ENCODE measurements at places on chromosomes 6 and 20.

DNA sequence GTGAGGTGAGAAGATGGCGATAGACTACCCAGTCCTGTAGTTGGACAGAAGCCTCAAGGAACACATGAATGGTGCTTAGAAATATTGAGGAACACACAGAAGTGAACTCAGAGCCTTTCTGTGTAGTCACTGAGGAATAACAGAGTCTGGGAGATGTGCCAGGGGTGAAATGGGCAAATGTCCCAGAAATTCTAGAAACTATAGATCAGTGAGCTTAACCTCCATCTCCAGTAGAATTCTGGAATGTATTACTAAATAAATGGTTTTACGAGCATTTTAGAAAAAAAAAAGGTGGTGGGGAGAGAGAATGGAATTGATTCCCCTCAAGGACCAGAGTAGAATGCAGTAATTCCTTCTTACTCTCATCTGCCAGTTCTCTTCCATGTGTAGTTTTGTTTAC, 380.0 kb downstream of the LMBRD1 start:
- DNase-seq = no peak

DNA sequence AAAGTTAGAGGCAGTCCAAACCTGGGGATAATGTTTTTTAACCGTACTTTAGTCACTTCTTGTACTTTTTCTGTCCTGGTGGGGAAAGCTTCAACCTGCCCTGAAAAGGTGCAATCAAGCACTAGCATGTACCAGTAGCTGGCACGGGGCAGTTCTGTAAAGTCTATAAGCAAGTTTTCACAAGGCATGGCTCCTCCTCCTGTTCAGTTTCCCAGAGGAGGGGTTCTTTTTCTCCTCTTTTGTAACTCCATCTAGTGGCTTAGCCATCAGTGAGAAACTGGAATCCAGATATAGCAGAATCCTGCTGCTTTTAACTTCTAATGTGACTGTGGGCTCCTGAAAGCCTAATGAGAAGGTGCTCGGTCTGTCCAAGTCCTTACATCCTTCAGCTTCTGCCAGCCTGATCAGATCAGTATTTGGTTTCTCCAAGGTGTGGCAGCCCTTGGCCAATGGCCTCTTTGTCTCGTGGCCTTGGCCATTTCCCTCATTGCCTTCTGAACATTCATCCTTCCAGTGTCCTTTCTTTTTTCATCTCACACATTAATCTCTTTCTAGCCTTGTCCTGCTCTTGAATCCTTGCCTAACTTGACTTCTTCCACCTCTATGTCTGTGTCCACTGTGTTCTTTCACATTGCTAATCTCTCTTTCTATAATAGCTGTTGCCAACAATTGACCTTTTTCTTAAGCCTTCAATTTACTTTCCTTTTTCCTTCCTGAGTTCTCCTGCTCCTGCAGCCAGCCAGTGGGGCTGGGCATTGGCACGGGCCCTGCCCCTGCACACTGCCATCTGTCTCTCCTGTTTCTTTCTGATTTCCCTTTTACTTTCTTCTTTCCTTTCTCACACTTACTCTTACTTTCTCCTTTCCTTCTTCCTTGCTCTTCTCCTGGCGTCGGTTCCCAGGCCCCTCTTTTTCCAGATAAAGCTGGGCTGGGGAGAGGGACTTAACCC, 222.0 kb upstream of the SYNCRIP start:
- no peak for DNase-seq

DNA sequence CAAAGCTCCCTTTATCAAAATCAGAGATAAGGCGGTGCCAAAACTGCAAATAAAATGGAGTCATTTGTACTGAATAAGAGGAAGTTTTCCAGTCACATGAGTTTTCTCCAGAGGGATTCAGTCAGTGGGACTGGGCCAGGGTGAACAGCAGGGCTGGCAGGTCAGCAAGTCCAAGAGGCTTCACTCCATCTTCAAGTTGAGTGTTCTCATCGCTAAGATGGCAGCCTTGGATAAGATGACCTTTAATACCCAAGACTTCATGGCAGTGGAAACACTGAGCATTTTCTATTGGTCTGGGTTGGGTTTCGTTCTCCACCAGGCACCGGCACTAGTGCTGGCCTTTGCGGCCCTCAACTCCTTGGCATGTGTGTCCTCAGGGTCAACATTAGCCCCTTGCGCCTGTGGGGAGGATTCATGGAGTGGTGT, 29.3 kb upstream of the IGF2R start:
- DNase-seq = no peak

DNA sequence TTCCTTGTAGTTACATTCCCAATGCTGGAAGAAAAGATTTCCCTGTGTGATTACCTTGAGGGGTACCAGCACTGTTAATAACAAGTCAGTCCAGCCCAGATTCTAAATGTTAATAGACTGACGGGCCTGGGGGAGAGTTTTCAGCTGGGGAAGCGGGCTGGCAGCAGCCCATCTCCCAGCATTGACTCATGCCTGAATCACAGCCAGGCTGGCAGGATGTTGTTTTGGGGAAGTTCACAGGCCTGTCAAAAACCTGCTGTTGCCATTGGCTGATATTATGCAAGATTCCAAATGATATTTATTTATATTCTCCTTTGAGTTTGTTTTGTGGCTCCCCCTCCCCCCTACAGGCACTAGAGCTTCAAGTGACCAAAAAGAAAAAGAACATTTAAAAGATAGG, 213.9 kb upstream of the CNR1 start:
- DNase-seq = no peak

GRCh38 chr6:146884728-146885127, 286.0 kb downstream of the ADGB start:
- DNase-seq = no peak

DNA sequence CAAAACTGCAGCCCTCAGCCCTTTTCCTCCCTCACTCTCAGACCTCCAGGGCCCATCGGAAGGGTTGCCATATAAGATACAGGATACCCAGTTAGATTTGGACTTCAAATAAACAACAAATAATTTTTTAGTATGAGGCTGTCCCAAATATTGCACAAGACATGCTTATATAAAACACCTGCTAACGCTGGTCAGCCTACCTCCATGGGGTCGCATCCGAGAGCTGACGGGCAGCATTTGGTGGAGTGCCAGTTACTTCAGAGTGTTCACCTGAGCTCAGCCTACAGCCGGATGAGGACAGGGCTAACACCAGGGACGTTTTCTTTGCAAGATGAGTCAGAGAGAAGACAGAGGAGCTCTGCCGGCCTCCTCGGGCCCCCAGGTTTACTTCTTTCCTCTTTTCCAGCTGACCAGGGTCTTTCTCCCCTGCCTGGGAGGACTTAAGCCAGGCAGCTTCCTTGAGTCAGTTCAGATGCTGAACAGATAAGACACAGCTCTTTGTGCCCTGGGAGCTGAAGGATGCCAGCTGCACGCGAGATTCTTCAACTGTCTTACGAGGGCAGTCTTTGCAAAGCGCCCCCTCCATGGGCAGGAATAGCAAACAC, 141.2 kb upstream of the KCNG1 start:
- DNase-seq = no peak

DNA sequence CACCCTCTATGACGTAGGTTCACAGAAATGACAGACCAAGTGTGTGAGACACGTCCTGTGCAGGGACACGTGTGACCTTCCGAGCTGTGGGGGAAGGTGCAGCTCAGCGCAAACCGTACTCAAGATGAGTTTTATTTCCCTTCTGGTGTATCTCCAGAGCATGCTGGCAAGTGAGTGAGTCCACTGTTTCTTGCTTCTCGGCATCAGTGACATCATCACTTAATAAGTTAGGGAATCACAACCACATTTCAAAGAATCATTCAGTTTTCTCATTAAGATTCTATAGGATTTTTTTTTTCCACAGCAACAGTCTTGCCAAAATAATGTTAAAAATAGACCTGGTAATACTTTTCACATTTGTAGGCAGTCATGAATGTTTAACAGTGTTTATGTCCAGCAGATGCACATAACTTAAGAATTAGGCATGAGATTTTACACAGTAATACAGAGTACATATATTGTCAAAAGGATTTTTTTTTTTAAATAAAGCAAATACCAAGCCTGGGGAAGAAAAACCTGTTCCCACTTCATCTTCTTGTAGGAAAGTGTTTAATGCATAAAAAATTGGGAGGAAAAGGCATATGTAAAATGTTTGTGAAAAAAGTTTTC, 417.8 kb downstream of the CDC5L start:
- DNase-seq = no peak

GRCh38 chr6:28124350-28124970, at the start of gene ZSCAN16:
TSS of gene ZSCAN16 (plus strand) at chr6:28124609. CDS start at chr6:28125444, 835 bp downstream.
- peak; percentile 74 for DNase-seq

- no peak for DNase-seq
These were observed 168.9 kb downstream of the PHF3 start for GRCh38 chr6:63804381-63804956.

DNA sequence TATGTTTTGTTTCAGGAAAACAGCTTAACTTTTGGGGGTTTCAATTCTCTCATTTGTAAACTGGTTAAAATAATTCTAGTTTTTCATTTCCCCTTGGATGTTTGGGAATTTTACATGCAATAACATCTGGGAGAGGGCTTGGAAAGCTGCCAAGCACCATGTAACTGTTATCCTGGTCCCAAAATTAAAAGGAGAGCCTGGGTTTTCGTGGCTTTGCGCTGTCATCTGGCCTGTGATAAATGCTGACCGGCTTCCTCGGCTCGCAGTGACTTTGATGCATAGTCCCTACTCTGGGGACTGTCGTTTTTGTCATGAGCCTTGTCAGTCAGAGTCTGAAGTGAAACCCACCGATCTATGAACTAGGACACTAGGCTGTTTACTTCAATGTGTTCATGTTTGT, 12.2 kb downstream of the SLC35F1 start:
- DNase-seq = no peak

DNA sequence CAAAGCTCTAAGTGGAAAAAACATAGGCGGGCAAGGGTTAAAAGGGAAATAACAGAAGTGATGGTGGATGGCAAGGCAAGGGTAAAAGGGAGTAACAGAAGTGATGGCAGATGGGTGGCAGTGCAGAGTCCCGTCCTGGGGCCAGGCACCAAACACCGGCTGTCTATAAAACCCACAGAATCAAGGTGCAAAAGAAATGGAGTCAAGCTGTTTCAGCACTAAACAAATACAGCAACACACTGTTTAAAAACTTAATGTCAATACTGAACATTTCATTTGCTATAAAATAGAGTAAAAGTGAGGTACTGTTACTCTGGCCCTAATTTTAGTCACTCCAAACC, 87.6 kb downstream of the MAN1A1 start:
- DNase-seq = no peak

DNA sequence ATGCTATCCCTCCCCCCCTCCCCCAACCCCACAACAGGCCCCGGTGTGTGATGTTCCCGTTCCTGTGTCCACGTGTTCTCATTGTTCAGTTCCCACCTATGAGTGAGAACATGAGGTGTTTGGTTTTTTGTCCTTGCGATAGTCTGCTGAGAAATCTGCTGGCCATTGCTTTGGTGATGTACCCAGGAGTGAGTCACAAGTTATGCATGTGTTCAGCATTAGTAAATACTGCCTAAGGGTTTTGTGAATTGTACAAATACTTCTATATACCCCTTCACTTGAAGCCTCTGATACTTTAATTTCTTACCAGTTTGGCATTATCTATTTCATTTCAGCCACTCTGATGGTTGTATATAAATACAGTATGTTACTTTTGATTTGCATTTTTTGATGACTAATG, 711.3 kb upstream of the GJE1 start:
- DNase-seq = no peak

DNA sequence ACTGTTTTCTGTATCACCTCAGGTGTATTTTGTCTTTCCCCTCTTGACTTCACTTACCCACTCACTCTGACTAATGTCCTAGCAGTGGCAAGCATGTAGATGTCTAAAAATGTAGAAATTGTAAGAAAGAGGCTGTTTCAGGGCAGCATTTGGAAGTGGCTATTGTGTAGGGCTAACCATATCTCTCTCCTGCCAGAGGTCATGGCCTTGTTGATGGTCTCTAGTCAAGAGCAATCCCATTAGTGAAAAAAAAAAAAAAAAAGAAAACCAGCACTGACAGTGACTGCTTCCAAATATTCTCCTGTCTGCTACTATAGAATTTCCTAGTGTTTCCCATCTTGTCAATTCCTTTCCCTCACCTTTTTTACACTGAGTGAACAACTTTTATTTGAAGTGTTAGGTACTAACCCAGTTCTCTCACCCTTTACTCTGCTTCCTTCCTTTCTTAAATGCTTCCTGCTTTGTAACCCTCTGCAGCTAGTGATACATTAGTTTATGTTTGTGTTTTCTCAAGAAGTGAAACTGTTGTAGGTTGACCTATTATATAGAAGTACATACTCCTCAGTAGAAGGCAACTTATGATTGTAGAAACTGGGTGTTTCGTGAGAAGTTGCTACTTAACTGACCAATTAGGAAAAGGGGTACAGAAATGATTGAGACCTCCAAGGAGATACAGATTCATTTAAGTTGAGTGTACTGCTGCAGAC, 174.1 kb upstream of the PTPRK start:
- no peak for DNase-seq

GRCh38 chr20:21516861-21517565, 3.1 kb upstream of the NKX2-2 start:
- DNase-seq = no peak
